ENCODE measurements at places on chromosomes 6 and 20. TPM values are rescaled to one million over a fixed set of nuclear protein-coding genes. Genes with fewer than 3 reads are reported as not detected.

Gene NOL7
- total RNA-seq: 18.0 TPM

Gene TREM2
- 0.28 TPM for total RNA-seq

Gene RPL10A
- 411 TPM for total RNA-seq

- no peak for DNase-seq
These were observed 21.0 kb upstream of the PNISR start for GRCh38 chr6:99446076-99446475.

GRCh38 chr20:62238569-62239277, 402 bp downstream of the OSBPL2 start:
- DNase-seq: no peak

GRCh38 chr6:22904431-22904830, 335.1 kb downstream of the HDGFL1 start:
- no peak for DNase-seq

Data from left lobe of liver (tissue), 2 donors.